ENCODE measurements at places on chromosomes 3 and 15. TPM values are rescaled to one million over a fixed set of nuclear protein-coding genes. Genes with fewer than 3 reads are reported as not detected.
A peak's percentile ranks its signal among the peaks of the same experiment; 100 is the strongest.

DNA sequence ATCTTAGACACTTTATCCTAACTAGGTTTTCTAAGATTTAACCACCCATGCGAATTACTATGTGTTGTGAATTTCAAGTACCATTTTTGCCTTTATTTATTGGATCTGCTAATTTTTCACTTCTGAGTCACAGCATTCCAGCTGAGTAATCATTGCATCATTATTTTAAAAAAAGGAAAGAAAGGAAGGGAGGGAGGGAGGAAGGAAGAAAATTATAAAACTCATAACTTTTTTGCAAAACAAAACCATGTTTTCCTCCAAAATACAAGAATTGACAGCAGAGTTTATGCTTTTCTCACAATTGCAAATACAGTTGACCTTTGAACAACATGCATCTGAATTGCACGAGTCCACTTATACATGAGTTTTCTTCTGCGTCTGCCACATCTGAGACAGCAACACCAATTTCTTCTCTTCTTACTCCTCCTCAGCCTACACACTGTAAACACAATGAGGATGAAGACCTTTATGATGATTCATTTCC, 651.4 kb upstream of the NECTIN3 start:
- no peaks in the 10 kb centered on the region for H3K36me3 ChIP-seq
- H3K27ac ChIP-seq: peak overlapping the region; percentile 40
- no peak overlapping the region for H3K4me3 ChIP-seq
- DNase-seq: no peak

- no peak overlapping the region for H3K27ac ChIP-seq
- no peak overlapping the region for H3K4me3 ChIP-seq
- no peaks in the 10 kb centered on the region for H3K27me3 ChIP-seq
- no peaks in the 10 kb centered on the region for H3K4me1 ChIP-seq
These were observed 3.9 kb downstream of the ZIC1 start for GRCh38 chr3:147412917-147413685.

DNA sequence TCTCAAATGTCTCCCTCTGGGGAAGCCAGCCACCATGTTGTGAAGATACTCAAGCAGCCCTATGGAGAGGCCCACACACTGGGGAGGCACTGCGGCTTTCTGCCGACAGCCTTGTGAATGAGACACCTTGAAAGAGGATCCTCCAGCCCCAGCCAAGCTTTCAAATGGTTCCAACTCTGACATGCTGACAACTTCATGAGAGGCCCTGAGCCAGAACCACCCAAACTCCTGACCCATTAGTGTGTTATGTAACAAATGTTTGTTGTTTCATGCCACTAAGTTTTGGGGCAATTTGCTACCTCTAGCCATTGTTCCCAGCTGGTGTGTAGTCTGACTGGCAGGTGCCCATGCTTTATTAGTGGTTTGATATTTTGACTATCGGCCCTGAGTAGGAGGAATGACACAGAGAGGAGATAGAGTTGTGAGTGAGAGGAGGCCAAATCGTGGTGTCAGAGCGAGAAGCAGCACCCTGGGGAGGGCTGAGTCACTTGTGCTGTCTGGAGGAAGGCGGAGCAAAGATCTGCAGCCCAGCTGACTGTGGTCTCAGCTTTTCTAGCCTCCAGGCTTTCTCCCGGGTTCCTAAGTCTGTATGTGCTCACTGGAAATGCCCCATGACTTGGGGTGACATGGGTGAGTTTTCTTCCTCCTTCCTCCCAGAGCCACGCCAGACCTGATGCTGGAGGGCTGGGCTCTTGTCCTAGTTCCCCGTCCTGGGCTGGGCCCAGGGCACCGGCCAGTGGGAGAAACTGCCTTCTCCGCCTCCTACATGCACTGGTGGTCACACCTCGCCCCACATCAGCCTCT, 56.7 kb upstream of the BLM start:
- H3K27ac ChIP-seq: peak overlapping the region; percentile 55
- no peaks in the 10 kb centered on the region for H3K36me3 ChIP-seq
- no peaks in the 10 kb centered on the region for H3K27me3 ChIP-seq
- DNase-seq: peak; percentile 69
- peak overlapping the region; percentile 31 for H3K4me3 ChIP-seq

GRCh38 chr3:112873632-112874031, 27.0 kb upstream of the CD200R1L start:
- no peak overlapping the region for H3K4me3 ChIP-seq
- no peak overlapping the region for H3K27ac ChIP-seq
- H3K27me3 ChIP-seq: no peaks in the 10 kb centered on the region
- no peaks in the 10 kb centered on the region for H3K4me1 ChIP-seq
- H3K36me3 ChIP-seq: no peaks in the 10 kb centered on the region

CORO2B gene
- total RNA-seq: 0.53 TPM

DNA sequence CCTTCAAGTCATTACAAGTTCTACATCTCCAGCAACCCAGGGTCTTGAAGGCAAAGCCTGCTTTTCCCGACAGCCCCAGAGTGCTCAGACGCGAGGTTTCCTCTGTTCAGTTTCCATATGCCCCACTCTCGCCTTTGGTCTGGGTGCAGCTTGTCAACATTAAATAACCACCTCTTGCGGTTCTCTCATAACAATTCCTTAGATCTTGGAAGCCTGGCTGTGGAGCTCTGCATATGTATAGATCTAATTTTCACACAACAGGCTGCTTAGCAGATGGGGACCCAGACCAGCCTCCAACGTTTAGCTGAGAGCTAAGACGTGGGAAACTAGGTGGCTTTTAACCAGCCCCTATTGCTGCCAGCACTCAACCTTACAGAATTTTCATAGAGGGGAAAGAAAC, 295.5 kb downstream of the RPLP1 start:
- H3K27me3 ChIP-seq: no peaks in the 10 kb centered on the region
- H3K4me3 ChIP-seq: no peak overlapping the region

Measured in PC-9 (cell line).